Astrocyte (in vitro differentiated cells and primary cell): ENCODE measurements at places on chromosomes 13 and 19. TPM values are rescaled to one million over a fixed set of nuclear protein-coding genes. Genes with fewer than 3 reads are reported as not detected.

- DNase-seq, result no peak
These were observed 33.1 kb downstream of the RGCC start for GRCh38 chr13:41490371-41491015.

- DNase-seq, result peak; percentile 24
These were observed 290.1 kb downstream of the DCLK1 start for GRCh38 chr13:35841060-35841521.

- no peak for DNase-seq
These were observed 29.8 kb downstream of the DNM2 start for GRCh38 chr19:10747674-10748073.

- peak; percentile 44 for DNase-seq
These were observed 4.9 kb downstream of the FXYD3 start for GRCh38 chr19:35120492-35120891.

GRCh38 chr19:44738603-44739558 lies 9.6 kb upstream of the BCL3 start:
- no peak for DNase-seq

DNA sequence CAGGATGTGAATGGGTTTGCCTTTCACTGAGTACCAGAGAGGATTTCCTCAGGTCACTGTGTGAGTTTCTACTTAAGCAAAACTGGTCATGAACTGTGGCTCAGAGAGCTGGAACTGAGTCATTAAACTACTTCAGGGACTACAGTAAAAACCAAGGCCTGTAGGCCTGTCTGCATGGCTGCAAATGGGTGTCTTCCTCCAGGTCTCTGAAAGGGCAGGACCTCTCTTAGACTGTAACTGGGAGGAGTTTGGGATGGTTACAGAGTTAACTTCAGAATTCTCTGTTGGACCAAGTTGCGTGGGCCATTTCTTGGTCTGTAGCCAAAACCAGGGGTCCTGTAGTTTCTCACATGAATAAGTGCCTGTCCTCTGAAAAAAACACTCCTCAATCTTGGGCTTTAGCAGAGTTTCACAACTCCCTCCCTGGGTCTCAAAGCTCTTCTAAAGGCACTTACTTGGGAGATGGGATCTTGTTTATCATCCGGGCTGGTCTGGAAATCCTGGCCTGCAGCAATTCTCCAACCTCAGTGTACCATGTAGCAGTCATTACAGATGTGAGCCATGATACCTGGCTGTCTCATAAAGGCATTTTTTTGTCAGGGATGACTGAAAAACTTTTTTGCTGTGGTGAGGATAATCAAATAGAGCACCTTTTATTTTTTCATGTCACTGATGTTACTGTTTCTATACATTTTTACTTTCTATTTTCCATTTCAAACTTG lies 19.7 kb downstream of the ZNF714 start:
- DNase-seq, result peak; percentile 31

- DNase-seq, result no peak
These were observed 20.8 kb downstream of the DPF1 start for GRCh38 chr19:38203197-38203596.

DNA sequence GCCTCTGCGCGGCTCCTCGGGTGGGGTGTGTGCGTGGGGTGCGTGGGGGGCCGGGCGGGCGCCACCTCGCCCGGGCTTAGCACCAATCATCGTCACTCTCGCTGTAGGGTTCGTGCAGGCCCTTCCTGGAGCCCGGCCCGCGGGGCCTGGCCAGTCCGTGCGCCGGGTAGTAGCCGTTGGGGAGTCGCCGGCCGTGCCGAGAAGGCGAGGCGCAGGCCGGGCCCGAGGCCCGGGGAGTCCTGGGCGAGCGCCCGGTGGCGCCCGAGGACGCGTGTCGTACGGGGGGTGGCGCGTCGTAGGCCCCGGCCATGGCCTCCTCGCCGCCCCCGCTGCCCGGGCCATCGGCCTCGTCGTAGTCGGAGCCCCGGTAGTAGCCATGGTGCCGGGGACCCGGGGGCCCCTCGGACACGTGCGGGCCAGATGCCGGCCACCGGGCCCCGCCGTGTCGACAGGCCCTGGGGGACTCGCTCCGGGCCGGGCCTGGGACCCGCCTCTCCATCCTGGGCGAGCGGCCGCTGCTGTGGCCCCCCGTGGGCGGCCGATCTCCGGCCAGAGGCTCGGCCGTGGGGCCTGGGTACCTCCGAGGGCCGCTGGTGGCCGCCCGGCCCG lies 57.1 kb downstream of the IER2 start:
- DNase-seq, result no peak

DNA sequence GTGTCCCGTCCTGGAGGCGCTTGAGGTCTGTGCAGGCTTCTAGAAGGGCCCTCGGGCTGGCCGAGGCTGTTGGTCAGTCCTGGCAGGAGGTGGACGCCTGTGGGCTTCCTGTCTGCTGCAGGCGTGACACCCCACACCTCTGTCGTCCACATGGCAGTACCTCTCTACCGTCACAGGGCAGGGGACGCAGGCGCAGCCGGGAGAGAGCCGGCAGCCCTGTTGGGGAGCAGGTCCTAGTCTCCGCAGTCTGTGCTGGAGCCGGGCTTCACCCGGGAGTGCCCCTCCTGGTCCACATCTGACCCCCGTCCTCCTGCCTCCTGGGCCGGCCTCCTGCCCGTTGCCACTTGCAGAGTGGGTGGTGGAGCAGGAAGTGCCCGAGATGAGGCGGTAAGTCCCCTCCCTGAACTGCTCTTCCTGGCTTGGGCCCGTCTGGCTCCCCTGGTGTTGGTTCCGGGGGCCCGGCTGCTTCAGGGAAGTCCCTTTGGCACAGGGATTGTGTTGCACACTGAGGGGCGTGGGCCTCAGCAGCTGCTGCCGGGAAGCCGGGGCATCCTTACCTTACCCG lies 106.0 kb downstream of the KDM4B start:
- DNase-seq, result no peak

- DNase-seq, result no peak
These were observed 6.5 kb downstream of the TRIP10 start for GRCh38 chr19:6745965-6746364.

- no peak for DNase-seq
These were observed 79.2 kb downstream of the SIPA1L3 start for GRCh38 chr19:37986048-37986750.

- DNase-seq, result peak; percentile 9
These were observed 721.1 kb downstream of the EFNB2 start for GRCh38 chr13:105814219-105814901.

DNA sequence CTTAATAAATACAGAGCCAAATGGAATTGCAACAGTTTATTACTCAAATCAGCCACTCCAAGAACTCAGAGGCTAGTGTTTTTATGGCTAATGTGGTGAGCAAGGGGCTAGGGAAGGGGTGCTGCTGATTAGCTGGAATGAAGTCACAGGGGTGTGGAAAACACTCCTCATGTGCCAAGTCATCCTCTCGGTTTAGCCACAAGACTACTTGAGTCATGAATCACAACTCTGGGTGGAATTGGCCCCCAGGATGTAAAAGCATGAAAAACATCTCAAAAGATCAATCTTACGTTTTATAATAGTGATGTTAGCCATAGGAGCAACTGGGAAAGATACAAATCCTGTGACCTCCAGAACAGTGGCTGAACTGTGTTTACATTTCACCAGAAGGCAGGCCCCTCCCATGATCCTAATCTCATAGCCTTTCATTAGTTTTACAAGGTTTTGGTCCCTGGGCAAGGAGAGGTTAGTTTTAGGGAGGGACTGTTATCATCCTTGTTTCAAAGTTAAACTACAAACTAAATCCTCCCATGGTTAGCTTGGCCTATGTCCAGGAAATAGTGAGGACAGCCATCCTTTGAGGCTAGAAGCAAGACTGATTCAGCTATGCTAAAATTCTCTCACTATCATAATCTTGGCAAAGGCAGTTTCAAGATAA lies 2020.1 kb upstream of the PCDH20 start:
- DNase-seq, result peak; percentile 100

DNA sequence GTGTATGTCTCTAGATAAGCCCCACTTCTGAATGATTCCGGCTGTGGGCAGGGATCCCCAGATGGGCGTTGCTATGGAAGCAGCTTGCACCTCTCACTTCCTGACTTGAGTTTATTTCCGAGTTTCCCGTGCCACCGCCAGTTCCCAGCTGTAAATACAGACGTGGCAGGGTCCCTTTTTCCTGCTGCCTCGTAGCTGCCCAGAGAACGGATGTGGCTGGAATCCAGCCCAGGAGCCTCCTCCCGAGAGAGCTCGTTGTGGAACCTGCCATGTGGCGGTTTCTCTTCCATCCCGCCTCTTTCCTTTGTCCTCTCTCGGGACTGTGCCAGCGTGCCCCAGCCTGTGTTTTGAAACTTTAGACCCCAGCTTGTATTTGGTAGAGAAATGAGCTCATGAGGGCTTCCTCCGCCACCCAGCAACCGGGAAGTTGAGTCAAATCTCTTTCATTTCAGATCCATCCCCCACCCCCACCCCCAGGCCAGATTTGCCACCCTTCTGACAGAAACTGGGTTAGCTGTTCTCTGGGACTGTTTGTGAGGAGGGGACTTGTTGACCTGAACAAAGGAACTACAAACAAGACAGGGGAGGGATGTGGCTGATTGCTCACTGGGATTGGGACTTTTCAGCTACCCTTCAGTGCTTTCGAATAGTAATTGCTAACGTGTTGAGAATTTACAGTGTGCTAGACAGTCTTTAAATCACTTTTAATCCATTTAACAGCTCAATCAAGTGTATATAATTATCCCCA lies 96.6 kb downstream of the SIPA1L3 start:
- peak; percentile 88 for DNase-seq

DNA sequence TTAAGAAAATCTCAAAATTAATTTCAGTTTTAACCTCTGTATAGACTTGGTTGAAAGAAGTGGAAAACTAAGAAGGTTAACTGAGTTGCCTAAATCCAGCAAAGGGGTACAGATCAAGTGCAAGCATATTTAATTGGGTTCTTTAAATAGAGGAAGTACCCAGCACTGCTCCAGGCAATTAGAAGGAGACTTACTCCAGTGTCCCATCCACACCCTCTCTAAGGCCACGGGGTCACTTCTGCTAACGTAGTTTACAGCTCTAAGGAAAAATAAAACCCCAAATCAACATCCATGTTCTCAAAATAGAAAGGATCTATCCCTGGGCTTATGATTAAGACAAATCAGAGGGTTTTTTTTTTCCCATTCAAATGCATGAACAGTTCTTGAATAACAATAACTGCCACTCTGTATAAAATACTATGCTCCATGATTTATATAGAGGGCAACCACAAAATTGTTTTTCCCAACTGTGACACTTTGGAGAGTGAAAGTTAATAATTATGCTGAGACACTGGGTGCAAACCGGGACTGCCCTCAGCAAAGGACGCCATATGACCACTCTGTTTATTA lies 4.6 kb downstream of the FRY start:
- no peak for DNase-seq

- DNase-seq, result no peak
These were observed 607 bp downstream of the PLEKHJ1 start for GRCh38 chr19:2235381-2236063.

DNA sequence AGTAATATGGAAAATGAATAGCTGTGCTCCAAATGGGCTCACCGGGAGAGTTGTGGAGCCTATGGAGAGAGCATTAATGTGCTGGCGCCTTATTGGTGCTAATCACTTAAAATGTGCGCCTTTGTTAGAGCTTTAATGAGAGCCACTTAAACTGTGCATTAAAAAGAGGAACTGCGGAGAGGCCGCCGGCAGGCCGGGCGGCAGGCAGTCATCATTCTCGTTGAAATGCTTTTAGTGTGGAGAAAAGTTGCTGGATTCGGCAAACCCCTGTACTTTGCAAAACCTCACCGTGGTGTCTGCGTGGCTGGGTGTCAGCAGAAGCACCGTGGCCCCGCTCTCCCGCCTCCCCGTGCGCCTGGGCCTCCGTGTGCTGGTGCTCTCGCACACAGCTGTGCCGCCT lies 105.5 kb downstream of the KDM4B start:
- DNase-seq, result no peak

DNA sequence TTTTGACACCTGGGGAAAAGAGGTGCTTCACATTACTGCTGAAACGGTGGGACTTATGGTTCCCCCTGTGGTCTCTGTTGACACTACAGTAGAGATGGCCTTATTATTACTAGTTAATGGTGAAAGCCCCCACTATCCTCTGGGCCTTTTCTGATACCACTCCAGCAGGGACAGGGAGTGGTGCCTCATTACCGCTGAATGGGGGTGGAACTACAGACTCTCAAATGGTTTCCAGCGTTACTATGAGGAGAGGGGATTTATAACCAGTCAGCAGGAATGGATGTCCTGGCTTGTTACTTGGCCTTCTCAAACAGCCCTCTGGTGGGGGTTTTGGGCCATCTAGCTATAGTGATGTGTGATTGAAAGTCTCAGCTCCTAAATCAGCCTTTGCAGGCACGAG lies 96.7 kb upstream of the DIAPH3 start:
- no peak for DNase-seq

GRCh38 chr13:104389691-104390090 lies 1323.5 kb upstream of the SLC10A2 start:
- DNase-seq, result peak; percentile 20

GRCh38 chr13:21348488-21349120 lies 110.5 kb downstream of the ZDHHC20 start:
- no peak for DNase-seq

DNA sequence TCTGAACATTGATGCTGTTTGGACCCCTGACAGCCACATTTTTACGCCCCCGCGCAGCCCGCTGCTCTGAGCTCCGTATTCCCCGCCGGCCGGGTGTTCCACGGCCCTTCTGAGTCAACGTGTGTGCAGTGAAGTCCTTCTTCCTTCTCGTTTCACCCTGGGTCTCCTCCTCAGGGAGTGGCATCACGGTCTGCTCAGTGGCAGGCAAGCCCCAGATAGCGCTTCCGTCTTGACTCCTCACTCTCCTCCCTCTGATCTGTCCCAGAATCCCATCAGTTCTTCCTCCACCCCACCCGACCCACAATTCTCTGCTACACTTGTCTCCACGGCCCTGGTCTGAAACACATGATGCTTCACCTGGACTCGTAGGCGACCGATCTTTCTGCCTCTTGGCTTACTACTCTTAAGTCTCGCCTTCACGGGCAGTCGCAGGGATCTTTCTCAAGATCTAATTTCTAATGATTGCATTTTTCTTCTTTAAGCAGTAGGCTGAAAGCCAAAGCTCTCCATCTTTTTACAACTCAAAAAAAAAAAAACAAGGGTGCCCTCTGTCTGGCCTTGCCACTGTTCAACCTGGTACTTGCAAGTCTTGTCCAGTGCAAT lies 33.9 kb downstream of the CCNE1 start:
- DNase-seq, result peak; percentile 22

- DNase-seq, result no peak
These were observed 135.3 kb upstream of the MIR17HG start for GRCh38 chr13:91212231-91212630.

- DNase-seq, result no peak
These were observed 38.1 kb downstream of the ZNF493 start for GRCh38 chr19:21434967-21435544.

The TINCR gene
- 0.38 and 1.4 TPM in 2 replicates for total RNA-seq

The CEACAM6 gene
- total RNA-seq, result not detected in 2 replicates

The MAST3 gene
- 5.5 and 6.3 TPM in 2 replicates for total RNA-seq

The SUCLA2 gene
- 35.4 and 41.7 TPM in 2 replicates for total RNA-seq

The PGLYRP1 gene
- total RNA-seq, result not detected in 2 replicates

The VSIG10L gene
- total RNA-seq, result 4.2 and 4.7 TPM in 2 replicates

The SLITRK6 gene
- 5.9 and 6.3 TPM in 2 replicates for total RNA-seq

The RXFP2 gene
- not detected in 2 replicates for total RNA-seq

The ZNF724 gene
- 4.0 and 6.1 TPM in 2 replicates for total RNA-seq

The SLC7A9 gene
- total RNA-seq, result 0.17 and 0.45 TPM in 2 replicates

The SNAPC2 gene
- 14.7 and 15.2 TPM in 2 replicates for total RNA-seq

The RNF225 gene
- total RNA-seq, result 0.36 and 0.41 TPM in 2 replicates

The SCN1B gene
- 2.1 and 3.0 TPM in 2 replicates for total RNA-seq

The ZNF226 gene
- total RNA-seq, result 24.4 and 27.6 TPM in 2 replicates
